ENCODE measurements at places on chromosomes 11 and 22. TPM values are rescaled to one million over a fixed set of nuclear protein-coding genes. Genes with fewer than 3 reads are reported as not detected.

GRCh38 chr11:134331354-134332188 is at the start of gene GLB1L2:
Gene GLB1L2 (plus strand): TSS chr11:134331988. CDS start chr11:134332062, 74 bp downstream.
- no peak for DNase-seq

DNA sequence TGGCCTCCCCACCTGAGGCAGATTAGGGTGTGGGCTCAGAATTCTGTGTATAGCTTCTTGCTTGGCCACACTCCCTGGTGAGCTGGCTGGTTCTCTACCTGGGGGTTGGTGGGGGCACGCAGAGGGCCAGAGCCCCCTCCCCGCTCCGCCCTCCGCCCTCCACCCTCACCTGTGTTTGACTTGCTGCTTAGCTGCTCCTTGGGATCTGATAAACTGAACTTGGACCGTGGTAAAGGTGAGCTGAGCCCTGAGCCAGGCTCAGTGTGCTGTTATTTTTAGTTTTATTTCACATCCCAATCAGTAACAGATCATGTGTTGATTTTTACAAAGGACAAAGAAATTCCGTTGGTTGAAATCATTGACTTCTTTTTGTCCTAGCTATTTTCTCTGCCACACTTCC is 2.0 kb downstream of the OVOL1 start:
- no peak for DNase-seq

GRCh38 chr11:10155793-10156490 is 138.1 kb downstream of the SBF2 start:
- DNase-seq = no peak

GRCh38 chr11:4102711-4103110 is 8.1 kb downstream of the RRM1 start:
- DNase-seq = no peak

The SPON1 gene
- total RNA-seq = 20.5 TPM

DNA sequence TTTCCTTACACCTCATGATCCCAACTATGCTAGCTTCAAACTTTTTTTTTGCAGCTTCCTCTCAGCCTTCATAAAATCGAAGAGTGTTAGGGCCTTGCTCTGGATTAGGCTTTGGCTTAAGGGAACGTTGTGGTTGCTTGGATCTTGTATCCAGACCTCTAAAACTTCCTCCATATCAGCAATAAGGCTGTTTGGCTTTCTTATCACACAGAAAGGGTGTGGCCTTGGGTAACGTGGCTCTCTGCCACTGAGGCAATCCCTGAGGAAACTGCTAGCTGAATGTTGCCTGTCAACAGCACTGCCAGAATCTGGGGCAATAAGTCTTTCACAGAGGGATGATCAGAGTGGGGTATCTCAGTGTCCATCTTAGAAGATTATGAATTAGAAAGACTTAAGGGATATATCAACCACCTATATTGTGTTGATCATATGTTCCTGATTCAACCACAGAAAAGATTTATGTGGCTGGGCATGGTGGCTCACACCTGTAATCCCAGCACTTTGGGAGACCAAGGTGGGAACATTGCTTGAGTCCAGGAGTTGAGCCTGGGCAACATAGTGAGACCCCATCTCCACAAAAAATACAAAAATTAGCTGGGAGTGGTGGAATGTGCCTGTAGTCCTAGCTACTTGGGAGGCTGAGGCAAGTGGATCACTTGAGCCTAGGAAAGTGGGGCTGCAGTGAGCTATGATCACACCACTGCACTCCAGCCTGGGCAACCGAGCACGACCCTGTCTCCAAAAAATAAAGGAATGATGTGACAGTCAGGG is 12.5 kb upstream of the CUL5 start:
- no peak for DNase-seq

Measured in epithelial cell of proximal tubule (primary cell).